ENCODE measurements at places on chromosomes 16 and 17. TPM values are rescaled to one million over a fixed set of nuclear protein-coding genes. Genes with fewer than 3 reads are reported as not detected.

The MAPT gene
- total RNA-seq, result not detected

The UNK gene
- 22.8 TPM for total RNA-seq

The AHSP gene
- not detected for total RNA-seq

The KLHL10 gene
- total RNA-seq, result 0.79 TPM

The CTRB1 gene
- total RNA-seq, result not detected

The CA7 gene
- not detected for total RNA-seq

The SLC13A2 gene
- not detected for total RNA-seq

Data from placental epithelial cell (primary cell).